ENCODE measurements at places on chromosomes 6 and 20.

- no peak for DNase-seq
Measured at GRCh38 chr20:58900397-58900796, 47.9 kb downstream of the GNAS start.

GRCh38 chr20:52991830-52992229, 19.7 kb downstream of the TSHZ2 start:
- DNase-seq, result no peak

- no peak for DNase-seq
Measured at GRCh38 chr6:15441981-15442380, 196.1 kb downstream of the JARID2 start.

DNA sequence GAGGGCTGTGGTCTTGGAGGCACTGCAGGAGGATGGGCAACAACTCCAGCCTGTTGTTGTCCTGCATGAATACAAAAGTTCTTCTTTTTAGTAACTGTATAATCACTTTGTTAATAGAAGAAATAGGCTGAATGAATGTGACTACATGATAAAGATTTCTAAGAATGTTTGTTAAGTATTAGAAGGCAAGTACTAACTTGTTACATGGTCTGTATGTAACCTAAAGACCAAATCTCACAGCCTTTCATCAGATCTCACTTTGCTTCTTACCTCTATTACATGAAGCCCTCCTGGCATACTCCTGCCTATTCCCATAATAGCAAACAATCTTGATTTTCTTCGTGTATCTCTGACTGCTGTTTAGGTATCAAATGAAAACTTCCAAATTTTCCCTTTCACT, 73.4 kb downstream of the REPS1 start:
- no peak for DNase-seq

- DNase-seq, result no peak
Measured at GRCh38 chr6:116866281-116866871, 10.7 kb upstream of the RFX6 start.

- DNase-seq, result no peak
Measured at GRCh38 chr20:24334830-24335229, 134.6 kb upstream of the SYNDIG1 start.

- no peak for DNase-seq
Measured at GRCh38 chr20:6029538-6029937, 24.3 kb downstream of the LRRN4 start.

DNA sequence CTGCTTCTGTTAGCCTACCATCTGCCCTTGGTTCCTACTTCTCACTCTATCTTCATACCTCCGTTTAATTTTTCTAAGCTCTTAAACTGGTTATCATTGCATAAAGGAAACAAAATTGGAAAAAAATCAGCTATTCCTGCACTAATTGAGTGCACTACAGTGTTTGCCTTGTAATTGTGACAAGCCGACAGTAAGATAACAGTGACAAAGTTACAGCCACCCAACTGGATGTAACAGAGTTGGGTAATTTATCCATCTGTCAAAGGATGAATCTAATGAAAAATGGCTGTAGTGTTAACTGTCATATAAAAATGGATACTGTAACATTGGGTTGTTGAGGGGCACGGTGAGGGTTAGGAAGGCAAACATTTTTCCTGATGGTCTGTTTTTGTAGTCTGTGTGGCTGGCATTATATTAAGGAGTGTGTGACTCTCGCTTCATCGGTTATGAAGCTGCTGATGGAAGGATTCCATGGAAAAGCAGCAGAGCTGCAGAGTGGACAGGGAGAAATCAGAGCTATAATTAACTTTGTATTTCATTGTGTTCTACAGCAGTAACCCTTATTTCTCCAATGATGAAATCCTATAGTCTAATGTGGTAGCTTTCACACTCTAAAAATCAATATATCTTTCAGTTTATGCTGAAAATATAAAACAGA, 12.7 kb downstream of the PBOV1 start:
- no peak for DNase-seq
